Stimulated activated CD8-positive, alpha-beta memory T cell treated with anti-CD3 and anti-CD28 coated beads, Interleukin-4, amount 100 ng/mL, for 1 hour (primary cell): ENCODE measurements at places on chromosomes 4 and X.
A peak's percentile ranks its signal among the peaks of the same experiment; 100 is the strongest.

- DNase-seq = no peak
These were observed 125.7 kb downstream of the SH3KBP1 start for GRCh38 chrX:19761554-19762295.

- DNase-seq = no peak
These were observed 41.9 kb upstream of the MXD4 start for GRCh38 chr4:2303686-2304320.

- DNase-seq = no peak
These were observed 178.5 kb downstream of the GABRB1 start for GRCh38 chr4:47209833-47210232.

DNA sequence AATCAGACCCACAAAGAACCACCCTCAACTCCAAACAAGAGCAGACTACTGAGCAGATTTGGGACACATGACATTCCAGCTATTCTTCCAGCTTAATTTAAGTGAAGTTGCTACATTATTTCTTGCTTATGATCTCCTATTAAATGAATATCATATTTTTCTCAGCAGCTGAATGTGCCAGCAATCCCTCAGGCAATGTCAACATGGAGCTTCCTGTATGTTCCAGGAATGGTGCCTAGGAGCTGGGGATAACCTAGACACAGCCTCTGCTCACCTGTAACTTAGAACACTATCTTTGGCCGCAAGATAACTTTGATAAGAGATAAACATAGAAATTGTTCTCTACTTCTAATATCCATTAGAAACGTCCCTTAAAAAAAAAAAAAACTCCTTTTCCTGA lies 274.4 kb upstream of the RASGEF1B start:
- DNase-seq = no peak

GRCh38 chr4:124710015-124710741 lies 2.4 kb downstream of the ANKRD50 start:
- DNase-seq = no peak

- DNase-seq = no peak
These were observed 2.4 kb downstream of the SRD5A3 start for GRCh38 chr4:55348466-55348865.

- no peak for DNase-seq
These were observed 102.3 kb upstream of the PCDH7 start for GRCh38 chr4:30617836-30618235.

GRCh38 chrX:37984880-37985279 lies 21.5 kb upstream of the SYTL5 start:
- no peak for DNase-seq

- DNase-seq = no peak
These were observed 28.4 kb upstream of the TNIP3 start for GRCh38 chr4:121192480-121192879.

- DNase-seq = no peak
These were observed 23.4 kb downstream of the LANCL3 start for GRCh38 chrX:37594755-37595382.

- no peak for DNase-seq
These were observed 1.9 kb upstream of the MAGEB3 start for GRCh38 chrX:30228526-30228925.

- DNase-seq = no peak
These were observed 388.6 kb downstream of the PCDH7 start for GRCh38 chr4:31108762-31109161.

DNA sequence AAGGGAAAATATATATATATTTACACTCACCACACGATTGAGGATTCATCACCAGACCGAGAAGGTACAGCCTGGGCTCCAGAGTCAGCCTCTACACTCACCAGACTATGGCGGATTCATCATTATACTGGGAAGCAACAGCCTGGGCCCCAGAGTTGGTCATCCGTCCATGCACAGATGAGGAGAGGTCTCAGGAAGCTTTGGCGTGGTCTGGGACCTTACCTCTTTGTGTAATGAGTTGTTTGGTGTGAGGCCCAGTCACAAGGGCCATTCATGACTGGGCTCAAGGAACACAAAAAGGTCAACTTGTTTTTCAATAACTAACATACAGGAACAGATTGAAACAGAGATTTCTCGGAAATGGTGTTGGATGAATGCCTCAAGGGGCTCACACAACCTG lies 926.1 kb downstream of the FAM133A start:
- no peak for DNase-seq

DNA sequence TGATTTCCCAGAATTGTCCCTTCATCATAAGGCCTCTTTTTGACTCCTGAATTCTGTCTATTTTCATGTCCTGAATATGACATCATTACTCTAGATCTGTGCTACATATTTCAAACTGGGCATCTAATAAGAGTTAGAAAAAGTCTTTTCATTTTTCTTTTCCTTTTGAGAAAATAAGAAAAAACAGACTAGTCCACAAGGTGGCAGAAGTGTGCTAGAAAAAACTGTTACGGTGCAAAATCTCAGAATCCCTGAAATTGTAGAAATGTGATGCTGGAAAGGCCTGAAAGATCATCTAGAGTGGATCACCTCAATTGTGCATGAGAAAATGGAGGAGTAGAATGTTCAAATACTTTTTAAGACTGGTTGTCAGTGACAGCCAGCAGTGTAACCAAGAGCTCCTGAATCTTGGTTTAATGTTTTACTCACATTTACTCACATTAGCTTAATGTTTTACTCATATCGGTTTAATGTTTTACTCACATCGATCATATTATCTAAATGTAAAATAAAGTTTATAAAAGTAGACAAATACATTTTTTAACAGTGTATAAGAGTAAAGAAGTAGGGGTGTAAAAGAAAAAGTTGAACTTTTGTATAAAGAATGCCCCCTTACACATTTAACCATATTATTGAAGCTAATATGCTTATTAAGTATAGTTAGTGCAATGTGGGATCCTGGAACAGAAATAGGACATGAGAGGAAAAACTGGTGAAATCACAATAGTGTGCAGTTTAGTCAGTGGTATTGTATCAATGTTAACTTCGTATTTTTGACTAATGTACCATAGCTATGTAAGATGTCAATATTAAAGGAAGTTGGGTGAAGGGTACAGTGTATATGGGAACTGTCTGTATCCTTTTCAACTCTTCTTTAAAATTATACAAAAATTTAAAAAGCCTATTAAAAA lies 15.2 kb downstream of the ASB11 start:
- no peak for DNase-seq

- DNase-seq = no peak
These were observed 21.3 kb downstream of the QDPR start for GRCh38 chr4:17490575-17491059.

GRCh38 chrX:110436523-110436922 lies 77.9 kb downstream of the RTL9 start:
- no peak for DNase-seq

DNA sequence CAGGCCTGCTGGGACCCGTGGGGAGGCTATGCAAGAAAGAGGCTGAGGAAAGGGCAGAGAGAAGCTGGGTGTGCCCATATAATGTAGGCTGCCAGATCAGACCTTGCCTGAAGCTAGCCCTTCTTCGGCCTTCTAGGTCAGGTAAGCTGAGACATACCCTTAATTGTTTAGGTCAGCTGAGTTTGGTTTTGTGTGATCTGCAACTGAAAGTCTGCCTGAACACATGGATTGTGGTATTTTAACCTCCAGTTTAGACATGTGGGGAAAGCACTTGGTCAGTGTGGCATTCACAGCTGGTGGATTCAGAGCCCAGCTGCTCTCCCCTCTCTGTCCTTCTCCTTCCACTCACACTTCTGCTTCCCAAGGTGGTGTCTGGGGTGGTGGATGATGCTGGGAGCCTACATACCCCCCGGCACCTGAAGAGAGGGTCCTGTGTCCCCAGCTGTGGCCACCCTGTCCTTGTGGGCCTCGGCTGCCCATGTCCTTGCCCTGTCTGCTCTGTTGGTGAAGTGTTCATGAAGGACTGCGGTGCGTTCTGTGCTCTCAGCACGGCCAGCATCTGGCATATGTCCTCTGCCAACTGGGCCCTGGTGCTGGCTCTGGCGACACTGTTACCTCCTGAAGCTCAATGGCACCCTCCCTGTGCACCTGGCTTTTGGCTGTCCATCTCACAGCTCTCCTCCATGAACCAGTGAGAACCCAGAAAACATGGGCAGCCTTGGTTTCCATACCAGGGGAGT lies 82.1 kb downstream of the NAT8L start:
- no peak for DNase-seq

- peak; percentile 39 for DNase-seq
These were observed 216.9 kb downstream of the PTTG2 start for GRCh38 chr4:38177035-38177546.

DNA sequence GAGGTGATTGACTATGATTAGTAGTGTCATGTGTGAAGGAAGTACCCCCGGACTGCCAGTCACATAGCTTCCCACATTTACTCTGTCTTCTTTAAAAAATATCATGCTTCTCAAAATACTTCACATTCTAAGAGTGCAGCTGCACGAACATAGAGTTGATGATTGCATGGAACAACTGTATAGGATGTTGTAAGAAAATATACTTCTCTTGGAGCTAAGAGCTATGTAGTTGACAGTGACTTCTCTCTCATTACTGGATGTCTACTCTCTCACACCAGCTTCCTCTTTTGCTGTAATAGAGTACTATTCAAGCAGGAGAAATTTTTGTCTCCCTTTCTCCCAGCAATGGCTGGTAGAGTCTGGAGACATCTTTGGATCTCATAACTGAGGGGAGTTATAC lies 99.4 kb upstream of the PUDP start:
- DNase-seq = no peak

DNA sequence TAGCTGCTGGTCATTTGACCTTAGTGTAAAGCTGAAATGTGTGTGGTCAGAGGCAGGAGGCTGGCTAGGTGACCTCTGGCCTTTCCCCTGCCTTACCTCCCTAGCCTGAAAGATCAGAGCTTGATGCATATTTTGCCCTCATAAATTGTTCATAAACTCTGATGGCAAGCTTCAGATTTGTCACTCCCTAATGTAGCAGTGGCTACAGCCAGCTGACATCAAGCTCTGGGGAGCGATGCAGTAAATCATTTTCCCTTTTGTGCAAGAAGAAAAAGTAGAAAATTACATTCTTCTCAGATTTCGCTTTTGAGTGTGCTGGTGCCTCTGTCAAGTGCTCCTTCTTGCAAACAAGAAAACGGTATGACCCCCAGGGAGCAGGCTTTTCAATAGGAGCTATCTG lies 87.7 kb upstream of the MAGEA4 start:
- no peak for DNase-seq

GRCh38 chrX:68728186-68728585 lies 80.7 kb downstream of the STARD8 start:
- DNase-seq = no peak

DNA sequence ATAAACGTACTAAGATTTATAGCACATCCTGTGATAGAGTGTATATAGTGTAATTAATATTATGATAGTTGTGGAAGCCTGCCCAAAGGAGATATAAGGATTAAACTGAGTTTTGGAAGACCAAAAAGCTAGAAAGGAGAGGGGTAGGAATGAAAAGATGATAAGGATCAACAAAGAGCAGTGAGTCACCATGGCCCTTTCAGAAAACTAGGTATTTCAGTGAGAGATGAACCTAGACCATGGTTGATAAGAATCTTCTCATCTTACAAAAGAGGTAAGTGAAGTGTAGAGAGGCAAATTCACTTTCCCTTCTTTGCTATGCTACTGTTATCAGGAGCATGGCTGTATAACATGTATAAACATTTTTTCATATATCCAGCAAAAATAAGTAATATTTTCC lies 133.8 kb upstream of the PLAC1 start:
- DNase-seq = no peak

GRCh38 chr4:101669138-101669831 lies 121.2 kb upstream of the BANK1 start:
- no peak for DNase-seq

DNA sequence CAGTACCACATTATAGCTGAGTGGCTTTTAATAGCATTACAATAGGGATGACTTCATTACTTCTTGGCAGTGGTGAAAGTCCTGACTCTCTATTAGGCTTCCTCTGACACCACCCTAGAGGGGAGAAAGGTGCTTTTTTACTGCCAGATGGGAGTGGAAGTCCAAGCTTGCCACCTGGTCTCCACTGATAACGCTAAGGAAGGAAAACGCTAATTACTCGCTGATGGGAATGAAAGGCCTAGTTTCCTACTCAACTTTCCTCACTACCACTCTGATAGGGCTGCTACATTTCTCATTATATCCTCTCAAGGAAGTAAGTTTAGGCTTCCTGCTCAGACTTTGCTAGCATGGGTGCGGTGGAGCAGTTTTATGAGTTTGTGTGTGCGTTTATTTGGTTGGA lies 62.3 kb upstream of the PAGE3 start:
- no peak for DNase-seq

- DNase-seq = no peak
These were observed 208.4 kb downstream of the NDST4 start for GRCh38 chr4:114905017-114905416.

GRCh38 chr4:163447481-163447880 lies 26.1 kb downstream of the TKTL2 start:
- no peak for DNase-seq

- no peak for DNase-seq
These were observed 33.8 kb upstream of the SPANXN1 start for GRCh38 chrX:145213504-145213903.

GRCh38 chr4:185598846-185599552 lies 63.7 kb upstream of the PDLIM3 start:
- DNase-seq = no peak

DNA sequence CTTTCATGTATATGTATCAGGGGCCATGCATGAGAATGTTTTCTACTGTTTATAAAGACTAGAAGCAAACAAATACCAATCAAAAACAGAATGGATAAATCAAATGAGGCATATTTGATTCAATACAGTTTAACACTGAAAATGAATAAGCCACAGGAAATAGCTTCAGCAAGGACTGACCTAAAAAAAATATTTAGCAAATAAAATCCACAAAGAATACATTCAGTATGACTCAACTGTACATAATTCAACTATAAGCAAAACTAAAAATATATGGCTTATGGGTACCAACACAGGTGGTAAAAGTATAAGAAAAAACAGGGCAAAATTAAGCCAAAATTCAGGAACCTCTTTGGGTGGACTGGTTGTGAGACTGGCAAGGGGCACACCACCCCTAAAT lies 112.9 kb downstream of the KCNIP4 start:
- no peak for DNase-seq

DNA sequence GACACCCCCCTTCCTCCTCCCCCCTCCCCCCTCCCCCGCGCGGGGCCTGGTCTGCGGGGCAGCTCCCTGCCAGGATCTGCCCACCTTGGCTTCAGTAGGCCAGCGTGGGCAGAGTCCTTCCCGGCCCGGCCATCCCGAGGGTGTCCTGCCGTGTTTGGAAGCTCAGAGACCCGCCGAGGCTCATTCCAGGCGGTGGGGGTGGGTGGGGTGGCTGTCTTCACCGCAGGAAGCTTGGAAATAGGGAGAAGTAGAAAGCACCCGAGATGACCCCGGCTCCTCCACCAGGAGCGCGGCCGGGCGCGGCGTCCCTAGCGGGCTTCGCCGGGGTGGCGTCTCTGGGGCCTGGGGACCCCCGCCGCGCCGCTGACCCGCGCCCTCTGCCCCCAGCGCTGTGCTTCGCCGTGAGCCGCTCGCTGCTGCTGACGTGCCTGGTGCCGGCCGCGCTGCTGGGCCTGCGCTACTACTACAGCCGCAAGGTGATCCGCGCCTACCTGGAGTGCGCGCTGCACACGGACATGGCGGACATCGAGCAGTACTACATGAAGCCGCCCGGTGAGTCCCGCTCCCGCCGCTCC lies 1.6 kb downstream of the NAT8L start:
- no peak for DNase-seq
